Stimulated activated CD8-positive, alpha-beta memory T cell treated with anti-CD3 and anti-CD28 coated beads, Interleukin-4, amount 100 ng/mL, for 24 hours (primary cell): ENCODE measurements at places on chromosomes 3 and 15.

DNA sequence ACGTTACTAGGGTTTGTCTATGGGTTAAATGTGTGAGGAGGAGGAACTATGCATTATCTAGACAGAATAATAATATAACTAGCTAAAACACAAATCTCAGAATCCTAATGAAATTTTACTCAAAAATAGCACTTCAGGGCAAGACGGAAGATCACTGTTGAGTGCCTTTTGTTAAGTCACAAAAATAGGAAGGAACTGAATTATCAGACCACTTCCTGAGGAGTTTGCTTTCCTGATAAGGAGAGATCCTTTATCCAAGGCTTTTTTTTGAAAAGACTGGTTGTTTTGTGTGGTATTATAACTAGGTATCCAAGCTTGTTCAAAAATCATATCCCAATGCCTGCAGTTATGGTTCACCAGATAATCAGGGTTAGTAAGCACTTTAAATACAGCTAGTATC, 34.6 kb downstream of the NR2E3 start:
- no peak for DNase-seq

DNA sequence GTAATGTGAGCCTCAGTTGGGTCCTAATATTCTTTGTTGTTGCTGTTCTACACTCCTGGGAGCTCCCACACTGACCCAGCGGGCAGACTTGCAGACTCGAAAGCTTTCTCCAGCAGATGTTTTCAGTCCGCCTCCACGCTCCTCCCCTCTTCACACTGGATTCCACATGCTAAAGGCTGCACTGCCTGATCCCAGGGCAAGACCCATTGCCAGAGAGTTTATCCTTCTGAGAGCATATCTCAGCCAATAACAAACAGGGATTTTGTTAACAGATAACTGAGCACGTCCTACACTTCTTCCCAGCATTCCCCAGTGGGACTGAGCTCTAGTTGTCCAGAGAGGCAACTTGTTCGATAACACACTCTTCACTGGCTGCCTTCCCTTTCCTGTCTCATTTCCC, 8.0 kb upstream of the COL6A6 start:
- DNase-seq = no peak

- no peak for DNase-seq
Observed at GRCh38 chr15:39880718-39881387, 39.2 kb downstream of the GPR176 start.

- no peak for DNase-seq
Observed at GRCh38 chr15:34442891-34443290, 5.3 kb upstream of the GOLGA8A start.

DNA sequence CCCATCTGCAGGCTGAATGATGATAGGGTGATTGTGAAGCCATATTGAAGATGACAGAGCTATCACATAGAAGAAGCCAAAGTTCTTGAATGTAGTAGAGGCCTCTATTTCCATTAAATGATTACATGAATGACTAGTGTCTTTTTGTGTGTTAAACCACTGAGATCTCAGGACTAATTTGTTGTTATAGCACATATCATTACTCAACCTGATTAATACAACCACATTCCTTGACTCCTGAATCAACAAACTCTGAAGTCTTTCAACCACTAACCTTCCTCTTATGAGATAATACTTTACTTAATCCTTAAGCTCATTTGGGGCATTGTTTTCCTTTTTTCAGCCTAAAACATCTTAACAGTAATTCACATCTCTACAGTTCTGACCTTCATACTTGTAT, 564.5 kb upstream of the ADAMTS9 start:
- DNase-seq = no peak

- DNase-seq = no peak
Observed at GRCh38 chr3:11835028-11835639, 11.6 kb downstream of the TAMM41 start.

- no peak for DNase-seq
Observed at GRCh38 chr15:92595506-92596381, 59.8 kb downstream of the FAM174B start.

DNA sequence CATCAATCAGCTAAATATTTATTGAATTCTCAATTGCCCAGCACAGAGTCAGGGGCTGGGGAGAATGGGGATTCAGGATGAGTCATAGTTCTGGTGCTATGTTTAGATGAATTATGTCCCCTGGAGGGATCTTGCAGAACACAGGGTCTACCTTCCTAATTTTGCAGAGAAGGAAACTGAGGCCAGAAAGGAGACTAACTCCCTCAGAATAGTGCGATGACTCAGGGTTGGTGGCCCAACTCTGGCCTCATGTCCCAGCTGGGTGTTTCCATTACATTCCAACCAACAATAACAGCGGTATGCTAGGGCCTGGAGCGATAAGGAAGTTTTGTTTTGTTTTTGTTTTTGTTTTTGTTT, 270.9 kb downstream of the TLE3 start:
- DNase-seq = no peak

GRCh38 chr15:77440378-77440999, 19.8 kb downstream of the HMG20A start:
- no peak for DNase-seq

GRCh38 chr3:109325109-109325508, 8.8 kb upstream of the DPPA2 start:
- no peak for DNase-seq

DNA sequence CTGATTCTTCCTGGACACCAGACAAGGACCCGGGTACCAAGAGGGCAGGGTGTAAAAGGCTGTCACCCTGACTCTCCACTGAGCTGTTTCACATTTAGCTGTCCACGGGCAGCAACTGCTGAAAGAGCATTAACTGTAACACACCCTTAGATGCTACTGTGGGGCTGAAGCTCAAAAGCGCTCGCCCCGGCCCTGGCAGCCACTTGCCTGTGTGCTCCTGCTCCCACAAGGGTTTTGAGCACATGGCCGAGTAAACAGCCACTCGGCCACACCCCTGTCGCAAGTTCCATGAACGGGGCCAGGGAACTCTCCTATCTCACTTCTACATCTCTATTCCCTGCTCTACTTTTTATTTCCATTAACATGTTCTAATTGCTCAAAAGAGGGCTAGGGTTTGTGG, 421.7 kb downstream of the TUSC7 start:
- no peak for DNase-seq

GRCh38 chr3:115469649-115470048, 153.7 kb upstream of the GAP43 start:
- DNase-seq = no peak

DNA sequence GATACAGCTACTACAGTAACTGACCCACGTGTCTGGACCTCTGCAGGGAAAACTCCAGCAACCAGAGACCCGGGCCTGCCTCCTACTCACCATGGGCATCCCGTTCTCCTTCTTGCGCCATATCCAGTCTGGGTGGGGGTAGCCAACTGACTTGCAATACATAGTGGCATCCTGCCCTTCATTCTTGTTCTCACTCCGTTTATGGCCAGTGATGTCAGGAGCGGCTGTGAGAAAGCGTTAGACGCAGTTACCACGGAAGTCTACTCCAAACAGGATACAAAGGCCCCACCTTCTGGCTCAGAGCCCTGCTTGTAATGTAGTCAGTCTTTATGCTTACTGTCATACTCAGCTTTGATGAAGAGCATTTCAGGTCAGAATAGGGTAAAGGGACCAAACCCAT, 59.6 kb downstream of the NPTN start:
- no peak for DNase-seq

GRCh38 chr3:11130385-11130784, 23.9 kb upstream of the HRH1 start:
- no peak for DNase-seq

DNA sequence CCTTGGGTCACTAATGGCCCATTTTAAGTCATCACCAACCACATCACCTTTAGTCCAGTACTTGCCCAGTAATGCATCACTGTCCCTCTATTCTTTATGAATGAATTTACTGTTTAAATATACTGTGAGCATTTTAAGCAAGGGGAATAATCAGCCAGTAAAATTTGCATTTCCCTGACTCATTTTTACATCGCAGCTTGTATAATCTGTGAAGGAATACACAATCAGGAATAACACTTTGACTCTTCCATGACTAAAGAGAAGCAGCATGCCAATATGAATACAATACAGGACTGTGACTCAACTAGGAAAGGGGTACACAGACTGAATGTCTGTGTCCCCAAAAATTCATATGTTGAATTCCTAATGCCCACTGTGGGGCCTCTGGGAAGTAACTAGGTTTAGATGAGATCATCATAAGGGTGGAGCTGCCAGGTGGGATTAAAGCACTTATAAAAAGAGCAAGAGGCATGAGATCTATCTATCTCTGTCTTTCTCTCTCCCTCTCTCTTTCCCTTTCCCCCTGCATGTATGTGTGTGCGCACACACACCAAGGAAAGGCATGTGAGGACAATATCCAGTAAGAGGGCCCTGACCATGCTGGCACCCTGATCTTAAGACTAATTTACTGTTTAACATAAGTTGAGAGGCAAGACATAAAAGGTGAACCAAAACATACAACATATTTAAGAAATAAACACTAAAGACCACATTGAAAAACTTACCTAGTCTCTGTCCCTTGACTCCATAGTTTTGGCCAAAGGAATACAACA, 12.1 kb downstream of the B4GALT4 start:
- DNase-seq = no peak

- no peak for DNase-seq
Observed at GRCh38 chr3:42213417-42213816, 52.6 kb downstream of the CCK start.

DNA sequence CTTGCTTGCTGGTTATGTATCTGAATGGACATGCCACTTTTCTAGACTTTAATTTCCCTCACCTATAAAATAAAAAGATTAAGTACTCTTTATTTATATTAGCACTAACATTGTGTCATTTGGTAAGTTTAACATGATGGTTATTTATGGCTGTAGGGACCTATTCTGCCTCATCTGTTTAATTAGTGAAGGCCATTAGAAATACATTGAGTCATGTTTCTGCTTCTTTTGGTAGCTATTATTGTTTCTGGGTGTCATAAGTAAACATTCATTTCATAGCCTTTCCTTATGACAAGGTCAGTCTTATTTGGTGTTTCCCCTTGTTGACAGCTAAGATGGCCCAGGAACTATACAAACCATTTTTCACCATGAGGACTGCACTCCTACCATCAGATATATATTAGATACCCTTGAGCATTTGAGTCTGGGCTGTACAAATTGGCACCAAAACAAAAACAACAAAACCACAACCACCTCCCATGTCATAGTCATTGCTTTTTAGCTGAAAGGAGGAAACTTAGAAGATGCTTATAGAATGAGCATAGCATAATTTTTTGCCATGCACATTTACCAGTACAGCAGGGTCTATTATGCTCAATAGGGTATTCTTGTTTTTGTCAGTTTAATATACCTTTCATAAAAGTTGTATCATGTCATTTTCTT, 39.3 kb downstream of the SRP14 start:
- no peak for DNase-seq

DNA sequence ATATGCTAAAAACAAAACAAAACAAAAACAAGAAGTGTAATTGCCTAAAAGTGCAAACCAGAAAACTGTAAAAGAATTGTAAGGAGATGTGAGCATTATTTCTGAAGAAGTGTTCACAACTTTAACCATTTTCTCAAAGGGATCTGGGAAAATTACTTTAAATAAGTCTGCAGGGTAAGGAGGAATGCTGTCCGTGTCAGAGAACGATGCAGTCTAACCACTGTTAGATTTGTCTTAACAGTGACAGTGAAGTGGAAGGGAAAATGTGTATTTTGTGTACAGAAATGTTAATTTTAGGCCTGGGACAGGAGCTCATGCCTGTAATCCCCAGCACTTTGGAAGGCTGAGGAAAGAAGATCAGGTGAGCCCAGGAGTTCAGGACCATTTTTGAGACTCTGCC, 95.7 kb downstream of the DLG1 start:
- no peak for DNase-seq

DNA sequence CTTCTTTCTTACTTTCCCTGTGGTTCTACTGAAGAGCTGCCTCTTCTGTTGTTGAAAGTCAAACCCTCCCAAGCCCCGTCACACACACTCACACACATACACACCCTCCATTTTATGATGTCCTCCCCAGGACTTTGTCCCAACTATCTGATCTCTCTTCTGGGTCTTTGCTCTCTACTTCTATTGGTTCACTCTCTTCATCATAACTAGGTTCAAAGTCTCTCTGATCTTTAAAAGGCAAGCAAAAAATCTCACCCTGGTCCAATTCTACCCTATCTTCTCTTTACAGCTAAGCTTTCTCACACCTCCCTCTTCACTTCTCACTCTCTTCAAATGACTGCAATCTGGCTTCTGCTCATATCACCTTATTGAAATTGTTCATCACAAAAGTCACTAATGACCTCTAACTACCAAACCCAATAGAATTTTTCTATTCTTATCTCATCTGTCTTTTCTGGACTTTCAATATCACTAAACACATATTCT, 34.8 kb downstream of the LRRFIP2 start:
- DNase-seq = no peak

DNA sequence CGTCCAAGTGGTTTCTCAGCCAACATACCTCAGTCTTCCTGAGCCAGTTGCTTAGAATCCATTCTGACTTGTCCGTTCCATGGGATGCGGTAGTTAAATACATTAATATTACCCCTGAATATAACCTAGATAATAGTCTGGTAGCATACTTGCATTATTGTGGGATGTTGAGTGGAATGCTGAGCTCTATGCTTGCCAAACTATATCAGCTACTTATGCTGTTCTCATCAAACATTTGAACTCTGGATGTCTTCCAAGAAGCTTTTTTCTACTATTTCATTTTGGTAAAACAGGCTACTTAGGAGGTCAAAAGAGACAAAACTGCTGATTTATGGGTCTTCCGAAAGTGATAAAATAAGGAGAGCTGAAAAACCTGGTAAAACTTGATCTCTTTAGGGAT, 429.5 kb downstream of the NAALADL2 start:
- DNase-seq = no peak

- no peak for DNase-seq
Observed at GRCh38 chr3:59321881-59322540, 272.2 kb upstream of the CFAP20DC start.
